Activated T-cell treated with anti-CD3 and anti-CD28 coated beads for 48 hours (primary cell): ENCODE measurements at places on chromosomes 11 and 22.

- no peak for DNase-seq
These were observed 64.0 kb downstream of the SCN3B start for GRCh38 chr11:123590296-123590912.

DNA sequence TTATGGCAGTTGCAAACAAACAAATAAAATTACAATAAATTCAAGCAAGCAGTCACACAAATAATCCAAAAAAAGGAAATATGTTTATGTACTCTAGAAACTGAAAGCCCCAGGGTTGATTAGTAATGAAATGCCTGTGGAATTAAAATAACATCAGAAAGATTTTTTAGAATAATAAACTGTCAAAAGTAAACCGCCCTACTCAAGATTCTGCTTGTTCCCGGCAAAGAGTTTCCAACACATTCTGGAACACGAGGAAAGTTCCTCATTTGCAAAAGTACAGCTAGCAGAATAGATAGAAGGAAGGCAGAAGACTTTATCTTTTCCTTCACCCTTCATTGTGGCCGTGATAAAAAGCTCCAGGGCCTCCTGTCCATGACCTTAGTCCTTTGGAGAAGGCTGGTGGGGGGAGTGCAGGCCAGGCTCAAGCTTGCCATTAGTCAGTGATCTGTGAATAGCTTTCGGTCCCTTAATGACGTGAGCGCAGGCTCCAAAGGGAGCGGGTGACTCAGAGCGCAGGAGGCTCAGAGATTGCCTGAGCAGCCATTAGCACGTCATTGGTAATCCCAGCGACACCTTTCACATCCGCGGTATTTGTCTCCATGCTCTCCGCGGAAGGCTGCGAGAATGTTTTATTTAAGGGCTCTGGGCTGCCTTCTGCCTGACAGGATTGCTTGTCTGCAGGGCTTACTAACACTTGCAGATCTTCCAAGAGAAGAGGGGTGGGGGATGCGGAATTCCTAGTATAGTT lies 458.3 kb downstream of the METTL15 start:
- no peak for DNase-seq

GRCh38 chr11:132907651-132908413 lies 624.5 kb downstream of the OPCML start:
- no peak for DNase-seq

- DNase-seq: no peak
These were observed 1005.8 kb upstream of the CCDC90B start for GRCh38 chr11:84292006-84292405.

DNA sequence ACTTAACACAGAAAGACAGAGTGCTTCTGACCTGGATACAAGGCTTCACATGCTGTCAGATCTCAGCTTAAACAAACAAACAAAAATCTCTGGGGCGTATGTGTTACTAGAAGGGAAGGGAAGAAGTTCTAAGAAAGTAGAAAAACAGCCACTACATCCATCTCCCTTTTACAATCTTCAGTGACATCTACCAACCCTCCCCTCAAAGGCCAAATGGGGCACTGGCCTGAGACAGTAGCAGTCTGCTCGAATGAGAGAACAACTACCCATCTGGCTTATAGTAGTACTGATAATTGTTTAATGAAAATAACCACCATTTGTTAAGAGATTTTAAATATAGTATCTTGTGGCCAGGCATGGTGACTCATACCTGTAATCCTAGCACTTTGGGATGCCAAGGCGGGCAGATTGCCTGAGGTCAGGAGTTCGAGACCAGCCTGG lies 29.4 kb downstream of the CCDC83 start:
- no peak for DNase-seq

DNA sequence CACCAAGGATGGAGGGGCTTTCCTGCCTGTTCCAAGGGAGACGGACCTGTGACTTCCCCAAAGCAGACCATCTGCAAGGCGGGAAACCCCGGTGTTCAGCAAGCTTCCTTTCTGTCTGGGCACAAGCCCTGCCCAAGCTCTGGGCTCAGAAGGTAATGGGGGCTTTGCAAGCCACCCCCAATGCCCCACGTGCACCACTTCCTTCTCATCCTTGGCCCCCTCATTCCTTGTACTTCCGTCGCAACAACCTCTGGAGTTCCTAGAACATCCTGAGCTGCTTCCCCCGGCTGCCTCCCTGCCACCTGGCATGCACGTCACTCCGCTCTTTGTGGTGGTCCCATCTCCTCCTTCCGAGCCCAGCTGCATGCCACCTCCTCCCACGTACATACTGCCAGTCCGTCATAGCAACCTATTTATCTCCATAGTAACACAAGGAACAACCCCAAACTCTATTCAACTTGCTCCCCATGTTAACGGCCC lies 3.9 kb downstream of the MYEOV start:
- no peak for DNase-seq

DNA sequence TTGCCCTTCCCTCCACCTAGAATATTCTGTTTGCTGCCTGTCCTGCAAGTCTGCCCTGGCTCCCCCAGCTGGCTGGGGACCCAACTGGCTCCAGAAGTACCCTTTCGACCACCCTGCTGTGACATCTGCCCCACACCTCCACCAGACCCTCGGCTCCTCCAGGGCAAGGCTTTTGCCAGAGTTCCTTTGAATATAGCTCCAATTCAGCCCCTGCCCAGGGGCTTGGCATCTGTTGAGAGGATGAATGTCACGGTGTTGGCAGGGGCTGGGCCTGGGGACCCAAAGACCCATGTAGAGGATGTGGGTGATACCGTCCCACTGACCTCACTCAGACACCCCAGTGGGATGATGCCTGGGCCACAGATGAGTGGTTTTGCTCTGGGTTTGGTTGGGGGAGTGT lies 4.0 kb downstream of the NLRP6 start:
- DNase-seq: no peak

- no peak for DNase-seq
These were observed 61.3 kb upstream of the YPEL1 start for GRCh38 chr22:21796863-21797262.

DNA sequence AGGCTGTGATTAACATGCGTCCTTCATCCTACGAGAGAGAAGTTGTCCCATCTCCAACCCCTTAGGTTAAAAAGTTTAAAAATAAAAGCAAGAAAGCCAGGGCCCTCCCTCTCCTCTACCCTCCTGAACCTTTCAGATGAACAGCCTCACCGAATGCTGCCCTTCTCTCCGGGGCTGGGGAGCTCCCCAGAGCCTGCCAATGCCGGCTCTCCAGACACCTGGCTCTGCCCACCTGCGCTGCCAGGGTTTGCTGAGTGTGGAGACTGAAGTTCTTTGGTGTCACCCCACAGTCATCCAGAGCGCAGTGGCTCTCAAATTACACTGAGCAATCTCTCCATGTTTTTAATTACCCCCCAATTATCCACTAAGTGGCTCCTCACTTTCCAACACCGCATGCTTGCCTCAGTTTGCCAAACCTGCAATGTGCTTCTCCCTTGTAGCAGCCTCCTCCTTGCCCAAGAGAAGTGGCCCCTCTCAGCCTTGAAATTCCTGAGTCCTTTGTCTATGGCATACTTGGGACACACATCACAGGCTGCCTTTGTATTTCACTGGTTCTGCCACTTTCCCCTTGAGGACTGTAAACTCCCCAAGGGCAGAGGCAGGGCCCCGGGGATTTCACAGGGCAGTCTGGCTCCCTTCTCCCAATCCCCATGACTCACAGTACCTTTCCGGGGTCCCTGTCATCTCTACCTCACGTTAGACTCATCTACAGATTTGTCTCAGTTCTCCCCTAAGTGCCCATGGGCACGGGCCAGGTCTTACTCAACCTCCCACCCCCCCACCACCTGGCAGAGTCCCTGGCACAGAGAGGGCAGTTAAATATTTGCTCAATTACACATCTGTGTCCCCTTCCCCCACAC lies 2.0 kb downstream of the MYH9 start:
- peak; percentile 61 for DNase-seq

- DNase-seq: no peak
These were observed 926 bp downstream of the PRR5L start for GRCh38 chr11:36296884-36297543.
